ENCODE measurements at places on chromosomes 3 and 15.

- DNase-seq, result no peak
Measured at GRCh38 chr3:113285226-113285625, 73.9 kb downstream of the BOC start.

GRCh38 chr3:43426388-43426787 is 140.0 kb downstream of the SNRK start:
- DNase-seq, result no peak

DNA sequence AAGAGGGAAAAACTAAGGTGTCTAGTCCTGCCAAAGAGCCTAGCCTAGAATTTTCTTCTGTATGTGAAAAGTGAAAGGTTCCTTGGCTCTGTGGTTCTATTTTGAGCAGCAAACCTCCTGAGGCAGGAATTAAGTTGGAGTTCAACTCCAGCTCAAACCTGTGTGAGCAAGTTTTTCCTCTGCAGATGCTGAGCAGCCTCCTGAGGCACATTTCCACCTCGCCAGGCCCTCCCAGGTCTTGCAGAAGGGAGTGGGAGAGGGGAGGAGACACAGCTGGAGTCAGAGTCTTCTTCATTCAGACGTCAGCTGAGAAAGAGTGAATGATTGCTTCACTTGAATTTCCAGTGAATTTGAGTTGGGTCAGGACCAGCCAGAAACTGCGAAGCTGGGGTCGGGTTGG is 69.5 kb upstream of the ETV5 start:
- no peak for DNase-seq

GRCh38 chr3:58005669-58006068 is 2.6 kb upstream of the FLNB start:
- no peak for DNase-seq

DNA sequence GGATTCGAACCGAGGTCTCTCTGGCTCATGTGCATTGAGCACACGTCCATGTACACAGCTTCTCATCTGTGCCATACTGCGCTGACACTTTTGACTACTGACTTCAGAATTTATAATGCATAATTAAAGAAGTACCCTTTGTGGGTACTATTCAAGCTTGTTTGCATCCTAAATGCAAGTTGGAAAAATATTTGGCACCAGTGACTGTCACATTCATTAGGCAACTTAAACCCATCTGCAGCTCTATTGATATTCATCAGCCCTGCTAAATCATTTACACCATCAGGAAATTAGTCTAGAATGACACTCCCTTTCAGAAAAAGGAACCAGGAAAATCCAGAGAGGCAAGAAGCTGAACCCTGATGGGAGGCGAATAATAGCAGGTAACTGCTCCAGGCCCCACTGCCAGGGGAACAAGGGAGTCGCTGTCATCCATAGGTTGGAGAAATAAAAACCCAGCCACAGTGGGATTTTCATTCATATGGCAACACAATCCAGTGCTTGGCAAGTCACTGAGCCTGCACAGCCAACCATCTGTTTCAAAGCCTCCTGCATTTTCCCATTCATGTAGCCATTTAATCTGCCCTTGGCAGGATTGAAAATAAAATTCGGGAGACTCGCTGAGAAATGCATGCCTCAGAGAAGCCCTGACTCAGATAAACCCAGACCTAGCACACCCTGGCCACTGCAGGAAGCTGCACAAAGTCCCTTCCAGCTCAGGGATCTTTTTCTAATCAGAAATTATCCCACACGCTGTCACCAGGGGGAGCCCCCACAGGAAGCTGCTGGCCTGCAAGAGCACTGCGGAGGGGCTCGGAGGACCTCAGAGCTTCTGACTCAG is 103.0 kb upstream of the VEPH1 start:
- peak; percentile 43 for DNase-seq

GRCh38 chr15:71212146-71212545 is 96.9 kb downstream of the THSD4 start:
- no peak for DNase-seq

GRCh38 chr3:46984591-46985459 is 5.4 kb downstream of the NBEAL2 start:
- no peak for DNase-seq

DNA sequence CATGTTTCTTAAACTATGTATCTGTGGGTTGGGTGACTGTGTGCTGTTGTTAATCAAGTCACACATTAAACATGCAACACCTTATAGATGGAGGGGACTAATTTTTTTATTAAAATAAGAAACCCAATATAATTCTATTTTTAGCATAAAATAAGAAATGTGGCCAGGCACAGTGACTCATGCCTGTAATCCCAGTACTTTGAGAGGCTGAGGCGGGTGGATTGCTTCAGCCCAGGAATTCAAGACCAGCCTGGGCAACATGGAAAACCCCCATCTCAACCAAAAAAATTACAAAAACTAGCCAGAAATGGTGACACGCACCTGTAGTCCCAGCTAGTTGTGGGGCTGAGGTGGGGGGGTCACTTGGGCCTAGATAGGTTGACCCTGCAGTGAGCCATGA is 1021.0 kb downstream of the EPHA3 start:
- DNase-seq, result no peak

- no peak for DNase-seq
Measured at GRCh38 chr15:62392376-62392775, 227.3 kb upstream of the C2CD4B start.

DNA sequence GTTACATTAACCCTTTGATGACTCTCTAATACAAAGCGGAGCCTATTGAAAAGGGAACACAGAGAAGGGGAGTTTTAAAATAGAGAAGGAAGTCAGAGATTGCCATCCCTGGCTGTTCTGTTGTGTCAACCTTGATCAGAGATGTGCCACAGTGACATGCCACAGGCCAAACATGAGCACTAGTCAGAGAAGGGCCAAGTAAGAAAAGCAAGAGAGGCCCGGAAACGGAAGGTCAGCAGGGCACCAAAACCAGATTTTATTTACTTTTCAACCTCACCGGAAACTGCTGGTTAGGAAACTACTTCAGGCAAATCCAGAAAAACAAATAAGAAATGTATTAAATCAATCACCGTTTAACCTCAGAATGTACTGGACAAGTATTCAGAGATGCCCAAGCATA is 171.8 kb downstream of the ALCAM start:
- DNase-seq, result no peak

DNA sequence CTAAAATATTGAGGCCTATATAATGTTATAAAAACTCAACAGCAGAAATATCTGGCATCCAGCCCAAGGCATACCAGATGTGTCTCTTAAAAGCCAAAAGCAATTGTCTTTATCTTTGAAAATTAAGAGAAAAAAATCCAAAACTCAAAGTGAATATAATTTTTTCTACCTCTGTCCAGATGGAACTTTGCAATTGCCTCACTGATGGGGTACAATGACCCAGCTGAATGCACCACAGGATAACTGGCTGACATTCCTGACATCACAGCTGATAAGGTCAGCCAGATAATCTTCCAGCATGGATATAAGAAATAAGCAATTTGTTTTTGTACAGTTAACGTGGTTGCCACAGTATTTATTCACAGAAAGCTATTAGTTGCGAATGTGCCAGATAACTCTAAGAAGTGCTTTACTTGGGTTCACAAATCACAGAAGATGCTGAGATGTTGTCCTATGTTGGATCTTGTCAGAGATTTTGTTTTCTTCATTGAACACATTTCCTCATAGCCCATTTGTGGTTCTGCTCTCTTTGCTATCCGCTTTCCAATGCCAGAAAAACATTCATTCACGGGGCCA is 566.9 kb upstream of the CCDC54 start:
- DNase-seq, result no peak

DNA sequence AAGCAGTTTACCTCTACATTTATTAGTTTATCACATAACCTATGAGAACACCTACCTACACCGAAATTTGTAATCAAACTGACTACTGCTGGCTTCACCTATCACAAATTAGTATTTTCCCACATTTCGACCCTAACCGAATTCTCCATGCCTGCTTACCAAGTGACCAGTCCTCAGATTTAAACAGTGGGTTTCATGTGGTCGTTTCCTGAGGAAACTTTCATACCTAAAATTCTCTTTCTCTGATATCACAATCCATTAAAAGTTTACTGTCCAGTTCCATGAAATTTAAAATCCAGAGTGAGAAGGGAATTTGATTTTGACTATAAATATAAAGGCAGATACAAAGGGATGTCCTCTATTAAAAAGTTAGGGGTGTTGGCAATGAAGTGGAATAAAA is 1.9 kb downstream of the PLOD2 start:
- no peak for DNase-seq

GRCh38 chr3:139308560-139308959 is 35.3 kb upstream of the MRPS22 start:
- no peak for DNase-seq

DNA sequence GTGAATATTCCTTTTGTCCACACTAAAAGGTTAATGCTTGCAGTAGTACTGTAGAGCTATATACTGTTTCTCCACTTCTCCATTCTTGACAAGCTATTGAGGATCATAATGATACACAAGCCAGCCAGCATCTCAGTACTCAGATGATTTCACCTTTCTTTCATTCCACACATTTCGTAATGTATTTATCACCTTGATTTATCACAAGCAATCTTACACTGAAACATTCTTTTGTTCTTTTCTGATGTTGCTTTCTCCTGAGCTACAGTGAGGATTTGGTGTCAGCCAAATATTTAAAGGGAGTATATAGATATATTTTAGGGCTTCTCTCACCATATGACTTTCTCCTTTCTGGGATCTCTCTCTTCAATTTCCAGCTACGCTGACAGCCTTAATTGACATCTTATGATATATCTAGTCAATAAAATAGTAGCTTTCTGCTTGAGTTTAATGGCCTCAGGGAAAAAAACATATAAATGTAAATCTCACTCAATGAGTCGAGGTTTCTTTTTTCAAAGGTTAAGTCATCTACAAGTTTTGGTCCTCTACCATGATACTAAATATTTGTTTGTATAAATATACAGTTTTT is 1327.0 kb downstream of the NSUN3 start:
- DNase-seq, result no peak

DNA sequence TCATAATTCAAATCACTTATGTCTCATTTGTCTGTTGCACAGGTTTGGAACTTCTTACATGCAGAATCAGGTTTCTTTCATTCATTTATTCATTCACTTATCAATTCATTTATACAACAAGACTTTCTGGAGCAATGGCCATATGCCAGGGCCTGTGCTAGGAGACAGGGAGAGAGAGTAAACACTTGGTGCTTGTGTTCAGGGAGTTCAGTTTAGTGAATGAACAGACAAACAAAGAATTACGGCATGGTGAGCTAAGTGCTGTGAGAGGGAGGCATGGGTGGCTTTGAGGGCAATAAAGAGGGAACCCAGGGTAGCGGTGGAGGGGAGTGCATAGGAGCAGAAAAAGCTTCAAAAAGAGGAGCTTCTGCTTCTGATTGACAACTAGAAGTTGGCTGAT is 8.5 kb upstream of the IREB2 start:
- DNase-seq, result no peak

DNA sequence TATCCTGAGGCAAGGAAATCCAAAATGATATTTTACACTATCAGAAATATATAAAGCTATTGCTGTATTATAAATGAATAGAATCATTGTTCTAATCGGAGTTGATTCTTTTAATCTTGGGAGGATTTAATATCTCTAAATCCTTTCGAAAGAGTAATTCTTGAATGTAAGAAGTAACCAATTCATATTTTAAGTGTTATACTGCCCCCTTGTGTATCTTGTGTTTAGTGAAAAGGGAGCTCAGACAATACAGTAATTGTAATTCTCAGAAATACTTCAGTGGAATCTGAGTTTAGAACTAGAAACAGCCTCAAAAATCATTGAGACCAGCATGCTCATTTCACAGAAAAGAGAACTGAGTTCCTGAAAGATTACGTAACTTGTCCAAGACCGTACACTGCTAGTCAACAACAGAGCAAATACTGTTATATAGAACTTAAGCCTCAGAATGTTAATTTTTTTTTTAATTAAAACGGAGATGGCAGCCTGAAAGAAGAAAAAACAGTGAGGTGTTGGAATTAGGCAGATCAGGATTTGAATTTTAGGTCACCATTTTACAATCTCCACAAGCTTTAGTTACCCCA is 42.9 kb downstream of the PLCH1 start:
- no peak for DNase-seq

GRCh38 chr3:115108614-115109013 is 38.5 kb downstream of the ZBTB20 start:
- DNase-seq, result no peak

GRCh38 chr3:150147776-150148175 is 177.1 kb upstream of the PFN2 start:
- no peak for DNase-seq

GRCh38 chr3:177973241-177973840 is 562.9 kb upstream of the KCNMB2 start:
- no peak for DNase-seq

DNA sequence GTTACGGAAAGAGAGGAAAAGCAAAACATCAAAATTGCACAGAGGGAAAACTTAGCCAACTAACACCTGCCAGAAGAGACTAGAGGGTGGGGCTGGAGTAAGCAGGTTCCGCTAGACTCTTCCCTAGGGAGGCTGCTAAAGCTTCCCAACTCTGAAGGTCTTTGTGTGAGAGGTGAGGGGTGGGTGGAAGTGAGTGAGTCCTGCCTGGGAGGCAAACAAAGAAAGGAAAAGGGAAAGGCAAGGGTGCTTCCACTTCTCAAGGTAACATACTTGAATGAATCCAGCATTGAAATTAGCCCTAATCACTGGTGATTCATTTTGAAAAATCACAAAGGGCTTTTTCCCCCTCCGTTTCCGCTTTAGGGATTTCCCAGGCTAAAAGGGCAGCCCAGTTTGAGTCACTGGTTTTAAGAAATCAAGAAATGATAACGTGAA is 220.5 kb upstream of the ADAMTS9 start:
- no peak for DNase-seq

DNA sequence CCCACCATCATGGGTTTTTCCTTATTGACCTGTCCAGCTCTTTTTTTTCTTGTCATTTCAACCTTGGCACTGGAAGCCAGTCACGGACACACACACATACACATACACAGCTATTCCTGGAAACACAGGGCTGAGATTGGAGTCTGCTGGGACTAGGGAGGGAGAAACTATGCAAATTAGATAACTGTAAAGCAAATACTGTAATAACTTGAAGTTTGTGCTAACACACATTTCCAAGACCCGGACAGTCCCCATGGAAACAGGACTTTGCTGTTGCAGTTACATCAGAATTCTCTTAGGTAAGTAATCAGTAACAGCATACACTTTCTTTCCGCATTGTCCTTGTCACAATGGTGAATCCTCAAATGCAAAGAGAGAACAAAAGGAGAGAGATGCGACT is 304.4 kb downstream of the KBTBD8 start:
- DNase-seq, result no peak
